ENCODE measurements at places on chromosomes 6 and 20.

- DNase-seq = no peak
These were observed 12.3 kb downstream of the PPIL1 start for GRCh38 chr6:36862164-36862847.

DNA sequence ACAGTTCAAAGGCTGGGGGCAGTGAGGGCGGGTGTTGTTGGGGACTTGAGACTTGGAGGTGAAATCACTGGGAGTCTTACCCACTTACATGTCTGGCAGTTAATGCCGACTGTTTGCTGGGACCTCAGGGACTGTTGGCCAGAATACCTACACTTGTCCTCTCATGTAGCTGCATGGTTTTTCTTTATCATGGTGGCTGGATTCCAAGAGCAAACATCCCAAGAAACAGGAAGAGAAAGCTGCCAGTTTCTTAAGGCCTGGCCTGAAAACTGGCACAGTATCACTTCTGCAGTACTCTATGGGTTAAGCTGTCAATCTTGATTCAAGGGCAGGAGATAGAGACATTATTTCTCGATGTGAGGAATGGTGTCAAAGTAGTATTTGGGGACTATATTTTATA is 19.8 kb upstream of the C6orf62 start:
- DNase-seq = no peak

DNA sequence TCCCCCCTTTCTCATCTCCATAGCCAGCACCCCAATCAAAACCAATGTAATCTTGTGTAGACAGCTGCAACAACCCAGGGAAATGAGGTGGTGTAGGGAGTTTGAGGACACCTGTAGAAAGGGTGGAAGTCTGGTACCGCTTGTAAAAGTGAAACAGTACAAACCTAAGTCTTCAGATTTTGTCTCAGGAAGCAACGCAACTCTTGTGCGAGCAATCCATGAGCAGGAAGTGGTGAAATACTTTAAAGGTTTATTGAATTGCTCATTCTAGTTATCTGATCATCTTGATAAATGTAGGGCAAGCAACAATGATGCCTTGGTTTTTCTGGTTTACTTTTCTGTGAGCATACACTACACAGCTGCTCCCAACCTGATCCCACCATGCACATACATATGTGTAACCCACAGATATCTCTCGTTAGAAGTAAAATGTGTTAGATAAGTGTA is 71.1 kb upstream of the THEMIS start:
- peak; percentile 93 for DNase-seq

DNA sequence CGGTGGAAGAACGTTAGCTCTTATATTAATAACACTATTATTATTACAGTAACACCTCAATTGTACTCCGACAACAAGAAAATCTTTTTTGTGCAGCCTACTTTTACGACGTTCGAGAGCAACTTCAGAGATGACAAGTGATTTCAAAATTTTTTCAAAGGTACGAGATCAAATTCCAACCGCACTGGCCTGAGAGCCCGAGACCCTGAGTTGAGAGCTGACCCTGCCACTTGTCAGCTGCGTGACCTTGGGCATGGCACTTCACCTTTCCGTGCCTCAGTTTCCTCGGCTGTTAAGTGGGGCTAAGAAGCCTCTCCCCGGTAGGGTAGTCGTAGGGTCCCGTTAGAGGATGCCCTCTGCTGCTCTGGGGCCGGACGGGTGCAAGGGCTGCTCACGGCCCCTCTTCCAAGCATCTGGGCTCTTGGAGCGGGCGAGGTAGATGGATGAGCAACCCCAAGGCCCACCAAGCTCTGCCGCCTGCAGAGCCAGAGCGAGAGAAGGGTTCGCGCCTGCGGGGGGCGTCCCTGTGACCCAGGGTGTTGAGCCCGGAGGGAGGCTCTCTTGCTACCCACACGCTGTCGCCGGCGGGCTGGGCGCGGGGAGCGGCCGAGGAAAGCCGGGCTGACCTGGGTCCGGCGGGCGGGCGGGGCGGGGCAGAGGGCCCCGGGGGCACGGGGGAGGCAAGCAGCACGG is 510 bp downstream of the NDRG3 start:
- no peak for DNase-seq

All from fibroblast of lung (primary cell).